Activated CD8-positive, alpha-beta T cell treated with anti-CD3 and anti-CD28 coated beads, Interleukin-2, amount 10 ng/mL, durations not matched to agents 7 days and 5 days (primary cell): ENCODE measurements at places on chromosomes 6 and 20.

- DNase-seq: no peak
Observed at GRCh38 chr20:3165473-3166337, 6.0 kb upstream of the FASTKD5 start.

GRCh38 chr6:133999305-133999704 lies 46.3 kb downstream of the TBPL1 start:
- DNase-seq: no peak

DNA sequence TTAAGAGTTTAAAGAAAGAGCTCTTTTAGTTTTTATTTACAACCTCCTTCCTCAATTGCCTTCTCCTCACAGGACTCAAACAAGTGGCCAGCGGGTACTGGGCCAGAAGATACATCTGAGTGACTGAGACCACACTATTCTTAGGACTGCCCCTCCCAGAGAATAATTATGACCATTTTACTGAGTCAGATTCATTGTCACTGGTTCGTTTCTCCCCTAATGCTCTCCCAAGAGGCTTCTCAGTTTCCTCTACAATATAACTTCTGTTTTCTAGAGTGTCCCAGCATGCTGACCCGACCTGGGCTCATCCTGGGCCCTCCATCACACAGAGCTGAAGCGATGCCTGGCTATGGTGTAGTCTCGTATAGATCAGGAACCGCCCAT lies 279.9 kb downstream of the CD83 start:
- no peak for DNase-seq

- DNase-seq: no peak
Observed at GRCh38 chr6:22536122-22536521, 33.2 kb upstream of the HDGFL1 start.

- DNase-seq: no peak
Observed at GRCh38 chr6:168319279-168320111, at the start of gene DACT2. Gene DACT2, minus strand, starts transcription at chr6:168319777. Its CDS starts 144 bp downstream, at chr6:168319633.
